ENCODE measurements at places on chromosomes 4 and X.

GRCh38 chr4:54063737-54064316 is 578 bp downstream of the CHIC2 start:
- DNase-seq, result no peak

- no peak for DNase-seq
These were observed 8.0 kb upstream of the HERC5 start for GRCh38 chr4:88448889-88449288.

GRCh38 chrX:107442914-107443527 is 6.4 kb upstream of the FRMPD3 start:
- DNase-seq, result no peak

DNA sequence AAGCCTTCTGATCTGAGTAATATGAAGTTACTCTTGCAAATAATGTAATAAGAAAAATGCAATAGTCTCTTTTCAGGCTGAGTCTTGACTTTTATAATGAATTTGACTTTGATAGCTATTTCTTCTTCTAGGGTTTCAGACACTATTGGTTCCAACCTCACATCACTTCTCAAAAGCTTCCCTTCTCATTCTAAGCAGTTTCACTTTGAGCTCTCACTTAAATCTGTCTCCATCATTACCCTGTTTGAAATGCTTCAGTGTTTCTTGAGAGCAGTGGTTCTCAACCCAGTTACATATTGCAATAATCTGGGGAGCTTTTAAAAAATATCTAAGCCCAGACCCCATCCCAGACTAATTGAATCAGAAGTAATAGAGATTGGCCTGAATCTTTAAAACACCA is 40.5 kb upstream of the BMP2K start:
- no peak for DNase-seq

GRCh38 chr4:33998291-33998690 is 2246.0 kb downstream of the ARAP2 start:
- DNase-seq, result no peak

GRCh38 chrX:23644744-23645143 is 22.5 kb upstream of the PRDX4 start:
- no peak for DNase-seq

DNA sequence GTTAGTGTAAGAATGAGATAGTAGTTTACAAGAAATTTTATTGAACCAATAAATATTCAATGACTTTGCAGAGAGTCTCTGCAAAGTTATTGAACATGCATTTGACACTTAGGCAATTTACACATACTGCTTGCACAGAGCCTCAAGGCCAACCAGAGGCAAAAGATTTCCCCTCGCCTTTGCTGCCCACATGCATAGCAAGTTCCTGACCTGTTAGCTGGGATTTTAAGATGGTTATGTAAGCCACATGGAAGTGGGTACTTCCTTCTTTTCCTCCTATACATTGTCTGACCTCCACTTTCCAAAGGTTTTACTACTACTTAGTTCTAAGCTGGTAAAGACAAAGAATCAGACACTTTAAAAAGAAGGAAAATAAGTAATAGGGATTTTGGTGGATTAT is 430.1 kb upstream of the FRG1 start:
- DNase-seq, result no peak

GRCh38 chrX:48711162-48711928 is 14.8 kb downstream of the SUV39H1 start:
- DNase-seq, result no peak
